HFFc6 (cell line): ENCODE measurements at places on chromosomes 5 and 9.
A peak's percentile ranks its signal among the peaks of the same experiment; 100 is the strongest.

- DNase-seq, result peak; percentile 20
Observed at GRCh38 chr5:138573949-138574670, 1.1 kb downstream of the HSPA9 start.

- DNase-seq, result no peak
Observed at GRCh38 chr5:39623291-39623865, 198.6 kb upstream of the DAB2 start.

- DNase-seq, result no peak
Observed at GRCh38 chr5:77568082-77568481, 70.4 kb downstream of the OTP start.

- no peak for DNase-seq
Observed at GRCh38 chr5:135135530-135136226, 101.7 kb upstream of the PITX1 start.

- DNase-seq, result peak; percentile 49
Observed at GRCh38 chr5:145697251-145697990, 137.7 kb downstream of the PRELID2 start.

GRCh38 chr9:109640580-109641371, 139.2 kb upstream of the PALM2AKAP2 start:
- no peak for DNase-seq

DNA sequence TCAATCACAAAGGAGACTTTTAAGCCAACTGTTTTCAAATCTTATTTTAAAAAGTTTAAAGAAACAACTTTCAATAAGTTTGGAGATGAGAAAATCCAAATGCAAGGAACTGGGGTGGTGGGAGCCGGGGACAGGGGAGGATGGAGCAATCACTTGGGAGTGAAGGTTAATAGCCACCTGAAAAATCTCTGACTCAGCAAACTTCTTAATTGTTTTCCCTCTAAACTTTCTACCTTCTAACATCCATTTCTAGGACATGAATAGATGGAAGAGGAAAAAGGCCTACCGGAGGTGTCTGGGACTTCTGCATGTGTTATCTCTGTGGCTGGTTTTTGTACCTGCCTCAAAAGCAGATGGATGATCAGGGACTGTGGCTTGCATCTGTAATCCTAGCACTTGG, 360.6 kb downstream of the OSTF1 start:
- no peak for DNase-seq

GRCh38 chr5:115246361-115246991, 16.2 kb downstream of the PGGT1B start:
- peak; percentile 33 for DNase-seq

DNA sequence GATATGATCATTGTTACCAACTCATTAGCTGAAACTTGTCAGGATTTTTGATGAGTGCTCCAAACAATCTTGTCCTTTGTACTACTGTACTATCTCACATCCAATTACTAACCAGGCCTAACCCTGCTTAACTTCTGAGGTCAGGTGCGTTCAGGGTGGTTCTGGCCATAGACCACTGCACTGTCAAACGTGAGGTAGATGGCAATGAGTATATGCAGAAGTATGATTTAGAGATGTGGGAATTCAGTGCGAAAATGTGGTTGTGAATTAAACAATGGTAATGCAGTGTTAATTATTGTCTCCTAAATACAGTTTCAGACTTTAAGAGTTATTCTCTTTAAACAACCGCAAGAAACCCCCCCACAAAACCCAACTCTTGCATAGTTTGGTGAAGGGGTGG, 86.5 kb downstream of the ANKRD55 start:
- no peak for DNase-seq

DNA sequence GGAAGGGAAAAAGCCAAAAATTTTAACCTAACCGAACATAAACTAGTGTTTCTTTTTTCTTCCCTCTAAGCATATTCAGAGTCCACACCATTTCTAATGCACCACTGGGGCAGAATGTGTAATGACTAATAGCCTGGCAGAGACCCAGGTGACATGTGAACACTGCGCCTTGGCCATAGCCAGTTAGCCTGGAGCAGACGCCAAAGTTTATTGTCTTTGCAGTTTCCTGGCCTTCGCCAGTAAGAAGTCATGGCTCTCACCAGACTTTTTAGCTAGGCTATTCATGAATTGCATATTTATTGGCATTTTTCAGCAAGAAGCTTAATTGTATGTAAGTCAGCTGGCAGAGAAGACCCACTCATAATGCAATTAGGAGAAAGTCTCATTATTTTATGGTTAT, 182.8 kb upstream of the SLC27A6 start:
- DNase-seq, result peak; percentile 50

GRCh38 chr9:129390541-129390940, 212.5 kb upstream of the IER5L start:
- no peak for DNase-seq

DNA sequence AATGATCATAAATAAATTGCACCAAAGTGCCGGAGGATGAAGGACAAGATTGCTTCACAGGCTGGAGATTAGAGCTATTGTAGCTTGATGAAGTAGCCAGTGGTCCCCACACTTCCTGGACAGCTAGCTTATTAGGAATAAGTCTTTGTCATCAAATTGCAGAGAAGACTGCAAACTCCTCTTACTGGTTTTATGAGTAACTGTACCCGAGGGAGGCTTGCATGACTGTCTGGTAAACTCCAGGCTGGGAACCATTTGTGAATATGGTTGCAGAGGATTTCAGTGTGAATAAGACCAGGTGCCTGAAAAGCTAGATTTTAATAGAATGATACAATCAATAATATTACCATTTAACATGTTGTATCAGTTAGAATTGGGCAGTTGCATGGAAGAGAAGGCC, 36.5 kb upstream of the SEMA5A start:
- DNase-seq, result peak; percentile 24

DNA sequence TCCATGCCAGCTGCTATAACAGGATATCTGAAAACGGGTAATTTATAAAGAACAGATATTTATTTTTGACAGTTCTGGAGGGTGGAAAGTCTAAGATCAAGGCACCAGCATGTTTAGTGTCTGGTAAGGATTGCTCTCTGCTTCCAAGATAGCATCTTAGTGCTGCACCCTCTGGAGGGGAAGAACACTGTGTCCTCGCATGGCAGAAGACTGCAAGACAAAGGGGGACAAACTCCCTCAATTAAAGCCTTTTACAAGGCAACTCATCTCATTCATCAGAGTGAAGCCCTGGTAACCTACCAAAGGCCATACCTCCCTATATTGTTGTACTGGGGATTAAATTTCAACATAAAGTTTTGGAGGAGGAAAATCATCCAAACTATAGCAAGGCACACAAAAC, 298.9 kb upstream of the EDIL3 start:
- DNase-seq, result no peak

DNA sequence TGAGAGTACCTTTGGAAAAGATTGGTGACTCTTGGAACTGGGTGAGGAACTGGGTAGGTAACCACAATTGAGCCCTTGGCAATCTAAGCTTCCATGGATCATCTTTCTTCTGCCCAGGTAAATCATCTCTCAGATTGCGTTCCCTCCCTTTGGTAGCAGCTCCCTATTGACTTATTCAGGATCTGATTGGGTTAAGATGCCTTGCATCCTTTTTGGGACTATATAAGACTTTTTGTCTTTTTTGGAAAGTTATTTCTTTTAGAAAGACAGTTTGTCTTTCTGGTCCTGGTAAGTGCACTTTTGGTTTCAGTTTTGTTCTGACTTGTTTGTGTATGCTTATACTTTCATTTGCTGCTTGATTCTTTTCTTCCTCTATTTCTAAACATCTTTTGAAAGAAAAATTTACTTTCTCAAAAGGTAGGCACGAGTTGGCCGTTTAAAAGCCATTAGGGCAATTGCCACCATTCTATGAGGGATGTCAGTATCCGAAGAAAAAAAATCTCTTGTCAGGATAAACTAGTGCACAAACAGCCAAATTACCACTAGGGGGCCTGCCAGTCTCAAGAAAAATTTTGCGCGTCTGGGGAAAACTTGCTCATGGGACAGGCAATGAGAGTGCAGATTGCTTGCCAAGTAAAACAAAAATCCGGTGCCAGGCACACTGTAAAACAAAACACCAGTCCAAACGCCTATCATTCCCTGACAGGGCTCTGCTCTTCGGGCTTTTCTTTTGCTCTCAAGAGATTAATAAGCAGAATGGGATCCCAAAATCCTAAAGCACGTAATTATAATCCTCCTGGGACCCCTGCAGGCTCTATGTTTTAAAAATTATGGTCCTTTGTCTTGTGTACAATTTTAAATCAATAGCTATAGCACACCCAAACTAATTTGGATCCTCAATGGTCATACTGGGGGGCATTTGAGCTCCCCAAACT, 12.8 kb downstream of the OR1J1 start:
- peak; percentile 88 for DNase-seq

- DNase-seq, result no peak
Observed at GRCh38 chr5:137141779-137142178, 357.3 kb downstream of the SPOCK1 start.

- no peak for DNase-seq
Observed at GRCh38 chr9:30815585-30815984, 1568.9 kb upstream of the ACO1 start.

DNA sequence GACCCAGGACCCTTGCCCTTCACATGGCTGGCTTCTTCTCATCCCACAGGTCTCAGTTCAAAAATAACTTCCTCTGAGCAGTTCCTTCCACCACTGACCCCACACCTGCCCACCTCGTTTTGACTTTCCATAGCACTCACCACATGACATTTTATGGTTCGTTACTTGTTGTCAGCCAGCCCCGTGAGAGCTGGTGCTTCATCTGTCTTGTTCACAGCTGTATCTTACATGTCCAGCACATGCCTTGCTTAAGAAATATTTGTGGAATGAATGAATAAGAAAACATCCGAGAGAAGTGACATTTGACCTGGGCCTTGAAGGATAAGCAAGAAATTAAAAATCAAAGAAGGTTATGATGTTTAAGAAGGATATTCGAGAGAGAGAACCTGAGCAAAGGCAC, 193.9 kb downstream of the RFK start:
- no peak for DNase-seq

DNA sequence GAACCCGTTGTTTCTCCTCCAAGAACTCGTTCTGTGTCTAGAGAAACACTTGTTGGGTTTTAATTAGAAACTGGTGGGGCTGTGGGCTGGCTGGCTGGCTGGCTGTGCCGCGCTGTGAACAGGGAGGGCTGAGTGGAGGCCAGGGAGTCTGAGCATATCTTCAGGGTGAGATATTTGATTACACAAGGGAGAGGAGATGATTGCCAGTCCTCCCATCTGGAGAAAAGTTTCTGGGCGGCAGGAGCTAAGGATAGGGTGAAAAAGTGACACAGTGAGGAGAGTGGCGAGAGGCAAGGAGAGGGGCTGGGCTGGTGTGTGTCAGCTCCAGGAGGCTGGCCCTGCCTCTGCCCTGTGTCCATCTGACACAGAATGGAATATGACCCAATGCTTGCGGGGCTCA, 63.0 kb downstream of the GDNF start:
- DNase-seq, result peak; percentile 46

GRCh38 chr9:74887981-74888370, 255 bp upstream of the TRPM6 start:
- DNase-seq, result no peak

GRCh38 chr5:132064140-132064539, 3.7 kb downstream of the IL3 start:
- no peak for DNase-seq

DNA sequence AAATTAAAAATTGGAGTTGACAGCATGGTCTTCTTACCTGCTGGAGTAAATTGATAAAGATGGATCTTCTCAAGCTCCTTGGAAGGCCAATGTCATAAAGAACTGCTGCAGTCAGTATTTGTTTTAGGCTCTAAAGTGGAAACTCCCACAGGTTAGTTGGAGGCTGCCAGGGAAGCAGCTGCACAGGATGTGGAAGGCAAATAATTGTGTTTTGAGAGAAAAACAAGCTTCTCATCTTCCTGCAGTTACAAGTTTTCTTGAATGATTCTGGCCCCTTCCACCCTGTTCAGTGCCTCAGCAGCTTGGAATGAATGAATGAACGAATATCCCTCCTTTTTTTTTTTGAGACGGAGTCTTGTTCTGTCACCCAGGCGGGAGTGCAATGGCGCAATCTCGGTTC, 13.9 kb downstream of the MROH2B start:
- DNase-seq, result no peak

DNA sequence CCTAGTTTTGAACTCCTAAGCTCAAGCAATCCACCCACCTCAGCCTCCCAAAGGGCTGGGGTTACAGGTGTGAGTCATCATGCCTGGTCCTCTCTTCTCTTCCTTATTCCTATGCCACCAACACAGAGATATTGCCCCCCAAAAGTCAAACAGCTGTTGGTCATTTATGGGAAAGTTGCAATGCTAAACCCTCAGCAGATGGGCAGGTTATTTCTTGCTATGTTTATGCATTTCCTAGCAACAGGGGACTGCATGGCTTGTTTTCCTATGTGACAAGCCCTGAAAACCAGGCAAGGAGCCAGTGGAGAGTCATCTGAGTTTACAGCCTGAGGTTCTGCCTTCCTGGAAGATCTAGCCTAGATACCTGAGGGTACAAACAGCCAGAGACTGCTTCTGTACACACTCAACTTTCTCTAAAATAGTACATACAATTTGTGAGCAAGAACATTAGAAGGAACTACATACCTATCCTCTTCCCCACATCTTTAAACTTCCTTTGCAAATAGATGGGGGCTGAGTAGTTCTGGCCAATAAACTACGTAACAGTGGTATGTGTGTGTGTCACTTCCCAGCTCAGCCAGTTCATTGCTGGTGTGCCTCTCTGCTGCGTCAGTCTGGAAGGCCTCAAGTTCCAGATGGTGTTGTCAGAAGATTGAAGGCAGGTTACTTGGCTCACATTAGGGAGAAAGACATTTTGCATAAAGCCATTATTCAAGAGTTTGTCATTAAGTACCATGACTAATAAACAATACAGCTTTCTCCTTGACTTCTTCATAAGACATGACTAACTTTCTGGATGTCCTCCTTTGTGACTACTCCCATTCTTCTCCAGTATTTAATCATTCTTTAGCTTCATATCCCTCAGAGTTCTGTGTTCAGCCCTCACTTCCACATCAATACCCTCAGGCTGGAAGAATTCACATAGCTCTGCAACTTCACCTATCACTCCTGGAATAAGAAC, 65.3 kb downstream of the CSNK1A1 start:
- peak; percentile 100 for DNase-seq

DNA sequence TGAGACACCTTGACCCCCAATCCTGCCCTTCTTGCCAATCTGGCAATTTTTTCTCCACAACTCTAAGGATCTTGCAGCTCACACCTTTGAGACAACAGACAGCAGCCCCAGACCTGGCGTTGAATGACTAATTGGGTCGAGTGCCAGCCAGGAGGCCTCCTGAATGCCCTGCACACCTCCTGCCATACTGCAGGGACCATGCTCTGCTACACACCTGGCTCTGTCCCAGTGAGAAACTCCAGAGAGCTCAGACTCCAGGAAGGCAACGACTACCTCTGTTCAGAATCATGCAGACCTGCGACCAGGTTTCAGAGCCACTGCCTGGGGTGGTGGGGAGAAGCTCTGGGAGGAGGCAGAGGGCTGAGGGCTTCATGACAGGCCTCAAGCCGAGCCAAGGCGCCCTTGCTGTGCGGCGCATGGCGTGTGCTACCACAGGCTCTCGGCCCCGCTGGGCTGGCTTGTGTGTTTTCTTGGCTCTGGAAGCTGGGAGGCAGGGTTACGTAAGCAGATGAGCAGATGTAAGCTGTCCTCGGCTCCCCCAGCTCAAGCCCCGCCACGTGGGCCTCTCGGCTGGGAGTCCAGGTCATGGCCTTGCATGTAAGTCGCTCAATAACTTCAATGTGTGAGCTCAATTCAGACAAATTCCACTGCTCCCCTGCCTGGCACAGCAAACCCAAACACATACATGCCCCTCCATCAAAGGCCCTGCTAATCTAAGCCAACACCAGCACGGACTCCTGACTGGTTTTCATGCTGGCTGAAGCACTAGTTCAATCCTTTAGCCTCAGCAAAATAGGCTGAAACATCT, 27.5 kb downstream of the B4GALT1 start:
- DNase-seq, result no peak

- DNase-seq, result no peak
Observed at GRCh38 chr5:132539716-132540115, 3.6 kb downstream of the IL5 start.

GRCh38 chr9:91071184-91071990, 269.8 kb downstream of the SYK start:
- DNase-seq, result peak; percentile 84
